Activated CD8-positive, alpha-beta memory T cell treated with anti-CD3 and anti-CD28 coated beads, Interleukin-2, amount 50 U/mL, for 48 hours (primary cell): ENCODE measurements at places on chromosomes 12 and 14.

DNA sequence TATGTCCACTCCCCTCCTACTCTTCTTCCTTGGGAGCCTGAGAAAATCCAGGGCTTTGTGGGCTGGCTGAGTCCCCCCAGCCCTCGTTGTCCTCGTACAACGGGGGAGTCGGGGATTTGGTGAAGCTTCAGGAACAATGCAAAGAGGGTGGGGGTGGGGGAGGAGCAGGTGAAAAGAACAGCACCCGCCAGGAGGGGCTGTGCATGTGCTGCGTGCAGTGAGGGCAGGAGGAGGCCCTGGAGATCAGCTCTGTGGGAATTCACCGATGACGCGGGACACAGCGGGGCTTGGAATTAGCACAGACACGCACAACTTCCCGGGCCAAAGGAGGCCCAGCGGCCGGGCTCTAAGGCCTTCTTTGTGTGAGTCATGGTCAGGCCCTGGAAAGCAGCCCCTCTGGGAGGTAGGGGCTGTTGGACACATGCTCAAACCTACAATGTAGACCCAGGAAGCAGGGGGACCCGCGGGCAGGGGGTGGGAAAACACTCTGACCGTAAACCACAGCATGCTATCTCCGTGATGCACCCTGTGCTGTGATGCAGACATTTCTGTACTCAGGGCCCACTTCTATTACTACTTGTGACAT, 32.8 kb downstream of the RBM19 start:
- DNase-seq: no peak

- DNase-seq: peak; percentile 76
These were observed 40.1 kb downstream of the SMIM41 start for GRCh38 chr12:52119398-52120254.

DNA sequence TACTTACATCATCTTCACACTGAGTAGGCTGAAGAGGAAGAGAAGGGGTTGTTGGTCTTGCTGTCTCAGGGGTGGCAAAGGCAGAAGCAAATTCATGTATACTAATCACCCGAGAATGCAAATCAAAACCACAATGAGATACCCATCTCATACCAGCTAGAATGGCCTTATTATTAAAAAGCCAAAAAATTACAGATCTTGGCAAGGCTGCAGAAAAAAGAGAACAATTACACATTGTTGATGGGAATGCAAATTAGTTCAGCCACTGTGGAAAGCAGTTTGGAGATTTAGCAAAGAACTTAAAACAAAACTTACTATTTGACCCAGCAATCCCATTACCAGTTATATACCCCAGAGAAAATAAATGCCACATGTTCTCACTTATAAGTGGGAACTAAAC, 154.9 kb downstream of the SEC23A start:
- no peak for DNase-seq

DNA sequence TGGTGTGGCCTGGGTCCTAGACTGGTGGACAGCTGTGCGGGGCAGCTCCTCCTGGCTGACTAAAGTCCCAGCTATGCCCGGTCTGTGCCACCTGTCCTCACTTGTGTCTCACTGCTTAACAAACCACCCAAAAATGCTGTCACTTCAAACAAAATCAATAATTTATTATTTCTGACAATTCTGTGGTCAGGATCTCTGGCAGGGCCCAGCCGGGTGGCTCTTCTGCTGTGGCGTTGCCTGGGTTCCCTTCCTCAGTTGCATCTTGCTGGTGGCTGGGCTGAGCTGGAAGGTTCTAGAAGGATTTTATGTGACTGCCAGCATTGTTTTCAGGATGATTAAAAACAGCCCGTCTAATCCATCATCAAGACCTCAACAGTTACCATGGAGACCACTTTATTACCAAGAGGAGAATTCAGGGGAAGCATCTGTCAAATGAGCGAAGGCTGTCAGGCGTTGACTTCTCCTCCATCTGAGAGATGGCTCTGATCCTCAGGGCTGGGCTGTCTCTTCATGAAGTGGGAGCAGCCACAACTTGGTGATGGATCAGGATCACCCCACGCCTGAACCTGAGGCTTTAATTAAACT, 280.6 kb upstream of the SFSWAP start:
- peak; percentile 15 for DNase-seq

- DNase-seq: no peak
These were observed 495.3 kb downstream of the NELL2 start for GRCh38 chr12:44380861-44381260.

DNA sequence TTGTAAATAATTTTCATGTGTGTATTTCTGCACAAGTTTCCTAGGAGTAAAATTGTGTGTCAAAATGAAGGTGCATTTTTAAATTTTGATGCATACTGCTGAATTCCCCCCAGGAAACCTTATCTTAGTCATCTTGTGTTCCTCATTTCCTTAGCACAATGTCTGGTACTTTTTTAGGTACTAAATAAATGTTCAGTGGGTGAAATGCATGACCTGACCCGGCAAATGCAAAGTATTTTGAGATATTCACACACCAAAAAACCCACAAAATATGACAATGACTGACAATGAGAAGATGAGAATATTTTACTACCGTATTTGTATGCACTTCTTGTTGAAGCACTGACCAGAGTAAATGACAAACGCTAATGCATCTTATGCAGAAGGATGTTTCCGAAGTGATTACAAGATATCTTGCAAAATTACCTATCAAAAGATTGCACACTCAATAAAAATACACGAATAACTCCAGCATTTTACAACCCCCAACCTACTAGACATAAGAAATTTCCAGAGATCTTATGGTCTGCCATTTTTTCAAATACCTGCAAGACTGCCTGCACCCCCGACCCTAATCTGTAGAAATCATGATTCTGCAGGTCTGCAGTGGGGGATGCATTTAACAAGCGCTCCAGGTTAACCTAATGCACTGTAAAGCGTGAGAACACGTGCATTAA, 895 bp upstream of the PRKAB1 start:
- no peak for DNase-seq

DNA sequence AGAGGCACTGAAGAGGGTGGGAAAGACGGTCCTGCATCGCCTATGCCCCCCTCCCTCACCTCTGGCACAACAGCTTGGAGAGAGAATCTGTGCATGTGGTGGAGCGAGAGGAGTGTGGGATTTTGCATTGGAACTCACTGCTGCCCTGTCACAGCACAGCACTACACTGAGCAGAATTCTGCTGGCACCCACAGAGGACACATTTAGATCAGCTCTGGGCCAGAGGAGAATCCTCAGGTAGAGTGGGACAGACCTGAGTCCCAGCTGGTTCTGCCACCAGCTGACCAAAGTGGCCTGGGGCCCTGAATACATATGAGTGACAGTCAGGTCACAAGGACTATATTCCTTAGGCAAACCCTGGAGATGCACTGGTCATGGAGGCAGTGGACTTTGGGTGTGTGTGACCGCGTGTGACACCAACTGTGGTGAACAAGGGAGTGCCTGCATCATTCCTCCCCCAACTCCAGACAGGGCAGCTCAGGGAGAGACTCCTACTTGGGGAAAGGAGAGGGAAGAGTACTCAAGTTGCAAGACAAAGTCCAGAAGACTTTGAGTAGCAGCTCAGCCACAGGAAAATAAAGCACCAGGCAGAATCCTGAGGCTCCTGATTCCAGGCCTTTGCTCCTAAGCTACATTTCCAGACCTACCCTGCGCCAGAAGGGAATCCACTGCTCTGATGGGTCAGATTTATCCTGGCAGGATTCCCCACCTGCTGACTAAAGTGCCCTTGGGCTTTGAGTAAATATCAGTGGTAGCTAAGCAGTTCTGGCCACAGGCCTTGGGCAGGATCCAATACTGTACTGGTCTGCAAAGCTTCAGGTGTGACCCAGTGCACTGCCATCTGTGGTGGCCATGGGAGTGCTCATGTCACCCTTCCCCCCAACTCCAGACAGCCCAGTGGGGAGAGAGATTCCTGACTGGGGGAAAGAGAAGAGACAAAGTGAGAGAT, 10.6 kb upstream of the ACOT1 start:
- DNase-seq: no peak

GRCh38 chr12:6771509-6772330, 600 bp upstream of the LAG3 start:
- DNase-seq: no peak

- DNase-seq: no peak
These were observed 35.4 kb downstream of the DLK1 start for GRCh38 chr14:100762089-100762515.

GRCh38 chr12:106750524-106750923, 24.0 kb upstream of the RIC8B start:
- DNase-seq: no peak

GRCh38 chr12:45669093-45669492, 60.4 kb upstream of the ARID2 start:
- no peak for DNase-seq
